ENCODE measurements at places on chromosomes 3 and 15.

- DNase-seq: no peak
Observed at GRCh38 chr15:52113235-52113634, 660 bp upstream of the BCL2L10 start.

- no peak for DNase-seq
Observed at GRCh38 chr3:16723978-16724377, 118.8 kb upstream of the DAZL start.

- no peak for DNase-seq
Observed at GRCh38 chr3:49469037-49469935, 781 bp upstream of the DAG1 start.

DNA sequence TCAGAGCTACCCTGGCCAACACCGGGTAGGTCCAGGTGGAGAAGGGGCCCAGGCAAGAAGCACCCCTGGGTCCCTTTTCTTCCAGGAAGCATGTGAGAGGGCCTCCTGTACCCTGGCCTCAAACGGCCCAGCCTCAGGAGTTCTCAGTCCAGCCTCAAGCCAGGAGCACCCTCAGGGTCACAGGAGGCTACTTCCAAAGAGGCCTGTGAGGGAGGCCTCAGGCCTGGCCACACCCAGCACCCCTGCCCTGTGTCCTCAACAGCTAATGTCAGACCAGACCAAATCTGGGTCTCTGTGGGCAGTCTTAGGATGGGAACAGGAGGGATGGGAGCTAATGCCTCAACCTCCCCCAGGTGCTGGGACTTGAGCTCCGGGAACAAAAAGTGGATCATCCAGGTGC, 23.5 kb downstream of the PTH1R start:
- DNase-seq: no peak

DNA sequence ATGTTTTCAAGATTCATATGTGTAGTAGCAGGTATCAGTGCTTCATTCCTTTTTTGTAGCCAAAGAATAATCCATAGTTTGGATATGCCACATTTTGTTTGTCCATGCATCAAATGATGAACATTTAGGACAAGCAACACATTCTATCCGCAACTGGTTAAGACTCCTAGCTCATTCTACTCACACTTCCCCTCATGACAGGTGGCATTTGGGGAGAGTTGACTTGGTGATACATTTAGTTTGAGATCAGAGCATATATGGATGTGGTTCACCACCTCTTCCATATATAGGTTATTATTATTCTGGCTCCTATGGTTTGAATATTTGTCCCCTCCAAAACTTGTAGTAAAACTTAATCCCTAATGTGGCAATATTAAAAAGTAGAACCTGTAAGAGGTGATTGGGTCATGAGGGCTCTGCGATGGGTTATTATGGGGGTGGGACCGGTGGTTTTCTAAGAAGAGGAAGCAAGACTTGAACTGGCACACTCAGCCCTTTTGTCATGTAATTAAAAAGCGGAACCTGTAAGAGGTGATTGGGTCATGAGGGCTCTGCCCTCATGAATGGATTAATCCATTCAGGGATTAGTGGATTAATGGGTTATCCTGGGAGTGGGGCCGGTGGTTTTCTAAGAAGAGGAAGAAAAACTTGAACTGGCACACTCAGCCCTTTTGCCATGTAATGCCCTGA, 75.3 kb upstream of the HRH1 start:
- DNase-seq: no peak

DNA sequence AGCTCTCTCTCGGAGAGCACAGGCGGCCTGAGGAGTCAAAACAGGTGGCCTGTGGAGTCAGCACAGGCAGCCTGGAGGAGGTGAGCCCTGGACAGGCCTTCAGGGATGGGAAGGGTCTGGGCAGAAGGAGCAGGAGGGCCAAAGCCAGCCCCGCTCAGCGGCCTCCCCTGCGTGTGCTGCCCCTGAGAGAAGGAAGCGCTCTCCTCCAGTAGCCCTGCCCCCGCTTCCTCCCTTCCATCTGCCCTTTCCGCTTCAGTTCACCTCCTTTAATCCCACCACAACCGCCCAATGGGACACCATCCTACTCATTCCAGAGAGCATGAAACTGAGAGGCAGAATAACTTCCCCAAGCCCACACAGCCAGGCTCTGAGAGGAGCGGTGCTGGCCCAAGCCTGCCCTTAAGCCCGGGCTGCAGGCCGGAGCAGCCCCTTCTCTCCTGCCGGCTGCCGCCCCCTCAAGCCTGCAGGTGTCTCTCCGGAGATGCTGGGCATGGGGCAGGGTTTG, 3.2 kb upstream of the NR2E3 start:
- no peak for DNase-seq

- no peak for DNase-seq
Observed at GRCh38 chr15:61171209-61171608, 57.9 kb downstream of the RORA start.

DNA sequence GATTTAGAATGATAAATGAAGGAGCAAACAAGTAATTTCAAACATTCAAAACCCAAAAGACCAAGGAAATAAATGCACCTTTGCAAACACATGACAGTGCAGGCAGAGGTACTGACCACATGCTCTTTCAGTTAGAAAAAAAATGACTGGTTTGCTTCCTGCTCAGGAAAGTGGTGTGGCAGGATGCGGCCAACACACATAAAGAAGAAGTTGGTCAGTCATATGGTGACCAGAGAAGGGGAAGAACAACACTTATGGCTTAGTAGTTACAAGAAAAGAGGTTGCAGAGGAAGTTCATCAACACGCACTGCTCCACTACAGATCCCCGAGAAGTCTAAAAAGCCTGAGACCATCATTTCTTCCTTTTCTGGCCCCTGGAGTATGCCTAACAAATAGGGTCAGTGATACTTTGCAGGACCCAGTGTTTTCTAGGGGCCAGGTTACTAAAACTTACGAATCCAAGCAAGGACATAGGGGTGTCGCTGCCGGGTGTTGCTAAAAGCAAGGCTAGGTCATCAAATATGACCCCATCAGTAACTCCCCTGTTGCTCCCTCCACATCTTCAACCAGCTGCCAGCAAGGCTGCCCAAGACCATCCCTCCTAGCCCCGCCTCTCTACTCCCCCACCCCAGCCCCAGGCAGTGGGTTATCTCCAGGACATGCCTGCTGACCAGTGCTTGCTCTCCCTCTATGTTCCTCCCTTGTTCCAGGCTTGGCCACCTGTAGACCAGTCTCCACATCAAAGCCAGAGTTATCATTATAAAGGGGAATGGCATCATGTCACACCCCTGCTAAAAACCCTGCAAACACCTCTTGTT, 11.2 kb downstream of the ATP8B4 start:
- DNase-seq: no peak

- no peak for DNase-seq
Observed at GRCh38 chr3:156553705-156554356, 1.1 kb downstream of the SSR3 start.

- no peak for DNase-seq
Observed at GRCh38 chr3:182565916-182566796, 227.1 kb upstream of the ATP11B start.

DNA sequence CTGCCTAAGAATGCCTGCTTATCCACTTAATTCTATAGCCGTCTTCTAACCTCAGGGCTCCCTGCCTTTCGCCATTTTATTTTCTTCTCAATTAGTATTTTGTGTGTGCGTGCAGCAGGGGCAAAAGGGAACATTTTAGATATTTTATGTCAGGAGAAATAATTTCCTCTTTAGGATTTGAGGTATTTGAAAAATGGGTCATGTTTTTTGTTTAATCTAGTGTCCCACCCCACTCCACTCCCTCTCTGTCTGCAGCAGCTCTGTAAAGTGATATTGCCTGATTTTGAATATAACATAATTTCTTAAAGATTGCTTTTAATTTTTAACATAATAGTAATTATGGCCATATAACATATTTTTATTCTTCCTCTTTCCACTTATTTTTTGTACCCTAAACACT, 593.2 kb upstream of the DPPA4 start:
- no peak for DNase-seq

GRCh38 chr15:94453227-94453988, 222.0 kb downstream of the MCTP2 start:
- DNase-seq: no peak

GRCh38 chr3:130963878-130964277, 62.7 kb downstream of the ASTE1 start:
- no peak for DNase-seq

DNA sequence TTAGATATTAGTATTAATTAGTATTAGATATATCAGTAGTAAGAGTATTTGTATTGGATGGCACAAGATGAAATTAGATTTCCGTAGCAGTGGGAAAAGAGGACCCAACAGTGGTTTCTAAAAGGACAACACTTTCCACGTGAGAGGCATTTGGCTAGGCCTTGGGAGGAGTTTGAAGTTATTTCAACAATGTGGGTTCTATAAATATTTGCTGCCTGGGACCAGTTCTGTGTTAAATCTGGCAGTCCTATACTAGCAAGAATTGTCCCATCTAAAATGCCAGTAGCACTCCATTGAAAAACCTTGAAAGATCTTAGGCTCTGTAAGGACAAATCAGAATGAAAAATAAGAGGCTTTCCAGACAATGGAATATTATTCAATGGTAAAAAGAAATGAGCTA, 347.1 kb upstream of the DNAJC19 start:
- no peak for DNase-seq

GRCh38 chr3:122873741-122874515, 79.1 kb downstream of the SLC49A4 start:
- DNase-seq: no peak

GRCh38 chr3:63864008-63864964, 619 bp downstream of the ATXN7 start:
- DNase-seq: peak; percentile 26

DNA sequence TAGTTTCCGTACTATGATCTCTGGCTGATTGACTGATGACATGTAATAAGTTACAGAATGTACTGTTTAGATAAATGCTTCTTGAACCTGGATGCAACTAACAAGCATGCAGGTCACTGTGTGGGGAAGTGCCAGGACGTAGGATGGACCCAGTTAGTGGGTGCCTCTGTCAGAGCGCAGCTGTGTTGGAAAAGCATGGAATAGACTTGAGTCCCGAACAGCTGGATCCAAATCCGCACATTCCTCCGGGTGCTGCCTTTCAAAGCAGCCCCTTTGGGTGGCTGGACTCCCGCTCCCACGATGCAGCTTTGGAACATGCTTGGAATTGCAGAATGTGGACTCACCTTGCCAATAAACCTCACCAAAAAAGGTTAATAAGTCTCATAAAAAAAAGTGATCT, 35.5 kb upstream of the ALDH1A3 start:
- no peak for DNase-seq

GRCh38 chr3:4198491-4198890, 104.7 kb upstream of the SETMAR start:
- DNase-seq: no peak

GRCh38 chr3:87073496-87074145, 82.7 kb upstream of the VGLL3 start:
- no peak for DNase-seq

DNA sequence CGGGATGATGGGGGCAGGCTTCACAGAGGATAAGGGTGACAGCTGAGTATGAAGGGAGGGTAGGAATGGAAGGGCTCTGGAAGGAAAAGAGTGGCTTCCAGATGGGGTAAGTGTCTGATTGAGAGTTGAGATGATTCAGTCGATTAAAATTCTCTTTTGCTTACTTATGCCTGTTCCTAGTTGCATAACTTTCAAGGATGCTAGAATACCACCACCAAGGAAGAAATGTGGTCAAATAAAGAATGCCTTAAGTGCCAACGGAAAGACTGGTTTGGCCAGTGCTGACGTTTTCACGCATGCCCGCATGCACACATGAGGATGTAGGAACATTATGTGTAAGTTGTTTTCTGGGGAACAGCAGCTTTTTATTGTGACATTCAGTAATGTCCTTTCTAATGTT, 263.4 kb upstream of the WNT5A start:
- no peak for DNase-seq

DNA sequence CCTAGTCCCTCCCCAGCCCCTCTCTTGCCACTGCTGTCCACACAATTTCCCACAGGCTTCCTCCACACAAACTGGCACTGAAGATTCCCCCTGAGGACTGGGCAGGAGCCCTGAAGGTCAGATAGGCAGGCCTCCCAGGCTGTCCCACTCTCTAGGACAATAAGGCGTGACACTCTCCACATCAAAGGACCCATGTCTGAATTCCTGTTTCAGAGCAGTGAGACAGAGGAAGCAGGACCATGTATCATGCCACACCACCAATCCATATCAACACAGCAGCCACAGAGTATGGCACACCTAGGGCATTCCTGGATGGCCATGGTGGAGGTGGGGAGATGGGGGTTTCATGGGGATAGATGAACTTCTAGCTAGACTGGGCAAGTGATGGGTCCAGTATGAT, 13.8 kb upstream of the CCR1 start:
- DNase-seq: no peak

DNA sequence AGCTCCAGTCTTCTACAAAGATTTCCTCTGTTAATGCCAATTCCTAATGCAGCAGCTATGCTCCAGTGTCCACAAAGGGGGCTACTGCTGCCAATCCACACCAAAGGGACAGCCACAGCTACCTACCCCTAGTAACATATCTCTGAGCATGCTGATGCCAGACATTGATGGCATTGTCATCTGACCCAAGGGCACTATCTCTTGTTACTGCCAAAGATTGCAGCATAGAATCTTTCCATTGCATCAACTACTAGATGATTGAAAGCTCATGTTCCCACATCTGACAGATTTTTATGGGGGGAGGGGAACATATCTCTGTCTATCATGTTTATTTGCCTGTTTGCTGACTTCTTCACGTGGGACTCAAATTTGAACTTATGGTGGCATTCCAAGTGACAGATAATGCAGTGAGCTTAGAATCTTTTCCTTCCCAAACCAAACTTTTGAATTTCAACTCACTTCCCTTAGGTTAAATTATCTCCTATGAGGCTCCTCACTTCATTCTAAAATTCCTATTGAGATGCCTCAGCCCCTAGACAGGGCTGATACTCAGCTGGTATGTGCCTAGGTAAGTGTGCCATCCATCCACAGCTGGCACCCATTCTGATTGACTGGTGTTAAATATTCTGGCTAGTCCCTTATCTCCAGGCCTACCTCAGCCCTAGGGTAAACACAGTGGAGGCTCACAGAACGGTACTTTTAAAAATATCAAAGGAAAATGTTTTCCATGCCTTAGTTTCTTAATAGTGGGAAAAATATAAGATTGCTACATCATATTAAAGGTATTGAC, 100.3 kb downstream of the STRIT1 start:
- no peak for DNase-seq

DNA sequence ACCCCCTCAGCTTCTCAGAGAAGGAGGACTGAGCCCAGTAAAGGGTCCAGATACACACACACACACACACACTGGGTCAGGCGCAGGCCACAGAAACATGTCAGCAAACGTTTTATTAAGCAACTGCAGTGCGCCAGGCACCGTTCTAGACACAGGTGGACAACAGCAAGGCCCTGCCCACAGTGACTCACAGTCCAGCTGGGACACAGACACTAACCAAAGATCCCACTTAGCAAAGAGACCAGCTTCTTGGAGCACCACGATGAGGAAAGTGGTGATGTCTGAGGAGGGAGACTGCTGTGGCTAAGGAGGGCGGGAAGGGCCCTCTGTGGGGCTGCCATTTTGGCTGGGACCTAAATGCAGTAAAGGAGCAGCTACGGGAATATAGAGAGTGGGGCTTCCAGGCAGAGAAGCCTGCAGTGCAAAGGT, 2.8 kb upstream of the VILL start:
- DNase-seq: no peak
